ENCODE measurements at places on chromosomes 11 and 22. TPM values are rescaled to one million over a fixed set of nuclear protein-coding genes. Genes with fewer than 3 reads are reported as not detected.

DNA sequence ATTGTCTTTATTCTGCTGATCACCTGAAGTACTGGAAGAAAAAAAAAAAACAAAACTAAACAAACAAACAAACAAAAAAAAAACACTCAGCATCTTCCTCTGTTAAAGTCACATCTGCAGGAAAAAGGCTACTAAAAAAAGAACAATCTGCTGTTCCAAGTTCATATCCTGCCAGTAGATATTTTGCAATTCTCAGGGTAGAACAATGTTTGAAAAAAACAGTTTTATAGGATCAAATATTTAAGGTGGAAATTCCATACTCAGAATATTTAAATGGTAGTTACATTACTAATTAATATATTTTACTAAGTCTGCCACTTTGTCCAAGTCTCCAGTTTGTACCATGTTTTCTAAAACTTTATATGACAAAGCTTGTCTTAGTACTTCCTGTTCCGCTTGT lies 175.2 kb downstream of the SBF2 start:
- peaks cover 6% of the 10 kb centered on the region for H3K4me1 ChIP-seq
- no peak overlapping the region for H3K27ac ChIP-seq
- H3K4me3 ChIP-seq = no peak overlapping the region
- DNase-seq = no peak

ANGPTL5 gene
- total RNA-seq = not detected

ENDOD1 gene
- total RNA-seq = 20.6 TPM

OMP gene
- total RNA-seq = not detected

DNA sequence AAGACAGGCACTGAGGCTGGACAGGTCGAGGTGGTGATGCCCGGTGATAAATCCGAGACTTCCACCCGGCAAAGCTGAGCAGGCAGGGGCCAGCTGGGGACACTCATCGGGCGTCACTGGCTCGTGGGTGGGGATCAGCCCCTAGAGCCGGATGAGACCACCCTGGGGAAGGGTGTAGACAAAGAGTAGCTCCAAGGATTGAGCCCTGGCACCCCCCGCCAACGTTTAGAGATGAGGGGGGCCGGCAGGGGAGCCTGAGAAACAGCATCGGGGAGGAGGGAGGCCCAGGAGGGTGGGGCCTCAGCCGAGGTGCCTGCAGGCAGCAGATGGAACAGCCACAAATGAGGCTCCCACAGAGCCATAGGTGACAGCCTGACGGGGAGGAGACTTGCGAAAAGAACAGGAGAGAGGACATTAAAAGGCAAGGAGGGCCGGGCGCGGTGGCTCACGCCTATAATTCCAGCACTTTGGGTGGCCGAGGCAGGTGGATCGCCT lies 27.4 kb upstream of the CBX7 start:
- no peaks in the 10 kb centered on the region for H3K36me3 ChIP-seq
- H3K4me3 ChIP-seq = no peak overlapping the region
- H3K27ac ChIP-seq = no peak overlapping the region
- DNase-seq = no peak
- H3K4me1 ChIP-seq = peaks cover 20% of the 10 kb centered on the region
- H3K27me3 ChIP-seq = no peaks in the 10 kb centered on the region

OR52I1 gene
- total RNA-seq = not detected

GRCh38 chr22:43895986-43896645 lies 4.3 kb upstream of the PNPLA5 start:
- peaks cover 23% of the 10 kb centered on the region for H3K4me1 ChIP-seq
- DNase-seq = no peak
- no peak overlapping the region for H3K4me3 ChIP-seq

DNA sequence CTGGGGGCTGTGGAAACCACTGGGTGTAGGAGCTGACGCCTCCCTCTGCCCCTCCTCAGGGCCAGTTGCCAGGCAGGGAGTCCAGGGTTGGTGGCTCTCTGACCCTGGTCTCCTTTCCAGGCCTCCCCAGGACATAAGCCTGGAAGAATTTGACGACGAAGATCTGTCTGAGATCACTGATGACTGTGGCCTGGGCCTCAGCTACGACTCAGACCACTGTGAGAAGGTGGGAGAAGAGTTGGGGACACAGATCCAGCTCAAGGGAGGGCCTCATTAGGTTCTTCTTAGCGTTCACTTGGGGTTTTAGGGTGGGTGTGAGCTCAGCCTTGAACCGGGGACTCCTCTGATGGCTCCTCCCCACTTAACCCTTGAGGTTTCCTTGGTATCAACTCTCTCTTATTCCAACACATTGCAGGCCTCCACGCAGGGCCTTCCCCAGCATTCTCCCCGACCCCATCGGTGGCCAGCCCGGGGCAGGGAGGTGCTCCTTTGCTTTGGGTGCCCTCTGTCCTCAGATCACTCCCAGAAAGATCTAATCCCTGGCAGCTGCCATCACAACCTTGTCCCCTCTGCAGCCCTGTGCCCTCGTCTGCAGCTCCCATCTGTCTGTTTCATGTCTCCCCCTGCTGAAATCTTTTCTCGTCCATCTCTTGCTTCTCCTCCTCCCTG lies 1.2 kb downstream of the MAPK8IP2 start:
- H3K27me3 ChIP-seq = peaks cover 56% of the 10 kb centered on the region
- no peaks in the 10 kb centered on the region for H3K36me3 ChIP-seq
- H3K27ac ChIP-seq = no peak overlapping the region
- no peak overlapping the region for H3K4me3 ChIP-seq
- DNase-seq = no peak

PNPLA5 gene
- total RNA-seq = 0.18 TPM

DNA sequence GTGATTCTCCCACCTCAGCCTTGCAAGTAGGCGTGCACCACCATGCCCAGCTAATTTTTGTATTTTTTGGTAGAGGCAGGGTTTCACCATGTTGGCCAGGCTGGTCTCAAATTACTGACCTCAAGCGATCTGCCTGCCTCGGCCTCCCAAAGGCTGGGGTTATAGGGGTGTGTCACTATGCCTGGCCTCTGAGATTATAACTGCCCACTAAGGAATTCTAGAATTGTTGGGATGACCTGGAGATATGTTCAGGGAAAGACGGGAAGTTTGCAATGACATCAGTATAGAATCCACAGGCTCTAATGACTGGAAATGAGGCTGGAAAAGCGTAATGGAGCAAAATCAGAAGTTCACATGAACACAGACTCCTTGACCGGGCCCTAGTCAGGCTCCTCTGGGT lies 62.2 kb downstream of the CLMP start:
- H3K27ac ChIP-seq = no peak overlapping the region
- DNase-seq = no peak
- no peaks in the 10 kb centered on the region for H3K27me3 ChIP-seq
- H3K4me3 ChIP-seq = no peak overlapping the region
- peaks cover 13% of the 10 kb centered on the region for H3K4me1 ChIP-seq

POU2AF1 gene
- not detected for total RNA-seq

DNA sequence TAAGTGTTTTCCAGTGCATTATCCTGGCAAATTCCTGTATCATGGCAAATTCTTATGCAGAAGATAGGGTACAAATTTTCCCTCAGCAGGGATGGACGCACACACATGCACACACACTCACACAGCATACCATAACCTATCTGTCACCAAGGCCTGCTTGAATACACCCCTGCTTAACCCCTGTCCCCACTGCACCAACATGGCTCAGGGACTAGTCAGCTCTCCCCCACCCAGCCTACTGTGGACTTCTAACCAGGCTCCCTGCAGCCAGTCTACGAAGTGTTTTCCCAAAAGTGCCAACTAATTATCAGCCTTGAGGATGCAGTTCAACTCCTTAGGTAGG lies 63.1 kb downstream of the RAB30 start:
- no peaks in the 10 kb centered on the region for H3K36me3 ChIP-seq
- no peak overlapping the region for H3K27ac ChIP-seq
- H3K4me1 ChIP-seq = peaks cover 18% of the 10 kb centered on the region

GRCh38 chr11:70566768-70567530 lies 168.6 kb downstream of the CTTN start:
- peaks cover 7% of the 10 kb centered on the region for H3K4me1 ChIP-seq
- no peaks in the 10 kb centered on the region for H3K36me3 ChIP-seq
- H3K27ac ChIP-seq = no peak overlapping the region

DNA sequence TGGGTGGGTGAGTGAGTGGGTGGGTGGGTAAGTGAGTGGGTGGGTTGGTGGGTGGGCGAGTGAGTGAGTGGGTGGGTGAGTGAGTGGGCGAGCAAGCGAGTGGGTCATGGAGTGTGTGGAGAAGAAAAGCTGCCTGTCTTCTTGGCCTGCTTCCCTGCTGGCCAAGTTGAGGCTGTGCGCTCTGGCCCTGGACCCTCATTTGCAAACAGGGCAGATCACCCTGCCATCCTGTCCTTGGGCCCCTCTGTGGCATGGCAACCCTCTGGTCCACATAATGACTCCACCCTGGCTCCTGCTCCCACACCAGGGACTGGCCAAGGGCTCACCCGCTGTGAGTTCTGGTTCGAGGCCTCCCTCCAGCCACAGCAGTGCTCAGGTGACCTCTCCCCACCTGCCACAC lies 35.1 kb downstream of the CAPN1 start:
- no peak overlapping the region for H3K4me3 ChIP-seq
- H3K27me3 ChIP-seq = no peaks in the 10 kb centered on the region
- no peak overlapping the region for H3K27ac ChIP-seq
- H3K4me1 ChIP-seq = peaks cover 5% of the 10 kb centered on the region

PARVG gene
- not detected for total RNA-seq

CD3D gene
- total RNA-seq = not detected

- no peak overlapping the region for H3K27ac ChIP-seq
- no peaks in the 10 kb centered on the region for H3K4me1 ChIP-seq
- no peaks in the 10 kb centered on the region for H3K36me3 ChIP-seq
- no peaks in the 10 kb centered on the region for H3K27me3 ChIP-seq
These were observed 727.3 kb downstream of the LRRC4C start for GRCh38 chr11:40732132-40732531.

DNA sequence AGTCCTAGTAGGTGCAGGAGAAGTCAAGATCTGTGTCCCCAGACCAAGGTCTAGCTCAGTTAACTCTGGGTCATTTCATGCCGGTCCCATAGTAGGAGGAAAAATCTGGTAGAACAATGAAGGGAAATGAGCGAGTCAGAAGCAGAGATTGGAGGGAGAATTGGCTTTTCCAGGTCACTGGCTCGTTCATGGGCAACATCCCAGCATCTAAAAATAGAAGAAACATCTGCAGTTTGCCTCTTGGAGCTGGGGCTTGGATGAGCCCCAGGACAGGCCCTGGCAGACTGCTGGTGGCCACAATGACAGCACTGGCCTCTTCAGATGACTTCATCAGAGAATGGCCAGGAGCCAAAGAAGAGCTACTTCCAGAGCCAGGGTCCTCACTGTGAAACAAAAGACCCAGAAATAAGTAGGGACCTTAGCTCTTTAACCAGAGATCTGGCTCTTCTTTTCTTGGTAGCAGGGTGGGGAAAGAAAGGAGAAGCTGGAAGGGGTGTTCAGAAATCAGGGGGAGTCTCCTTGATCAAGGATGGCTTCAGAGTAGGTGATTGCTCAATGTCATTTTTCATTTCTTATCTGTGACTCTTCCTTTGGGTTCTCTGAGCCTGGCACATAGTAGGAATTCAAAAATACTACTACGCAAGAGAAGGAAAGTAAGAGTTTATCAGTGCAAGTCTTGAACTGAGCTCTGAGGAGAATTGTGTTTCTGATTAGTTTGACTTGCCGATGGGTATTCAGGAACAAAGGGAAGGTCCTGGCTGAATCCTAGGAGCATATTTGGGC lies 102.6 kb downstream of the TMPRSS5 start:
- no peak for DNase-seq
- H3K27me3 ChIP-seq = no peaks in the 10 kb centered on the region
- no peaks in the 10 kb centered on the region for H3K4me1 ChIP-seq
- H3K4me3 ChIP-seq = no peak overlapping the region

- no peaks in the 10 kb centered on the region for H3K36me3 ChIP-seq
- peak overlapping the region; percentile 25 for H3K27ac ChIP-seq
- DNase-seq = peak; percentile 56
- peaks cover 15% of the 10 kb centered on the region for H3K4me1 ChIP-seq
- peak overlapping the region; percentile 62 for H3K4me3 ChIP-seq
These were observed 1.2 kb downstream of the BID start for GRCh38 chr22:17772958-17773605.

GRCh38 chr11:59598961-59599360 lies 16.6 kb downstream of the OSBP start:
- H3K27ac ChIP-seq = no peak overlapping the region
- no peak overlapping the region for H3K4me3 ChIP-seq
- DNase-seq = no peak
- H3K4me1 ChIP-seq = no peaks in the 10 kb centered on the region
- H3K27me3 ChIP-seq = no peaks in the 10 kb centered on the region

GRCh38 chr11:12893787-12894672 lies 115.1 kb upstream of the RASSF10 start:
- peak; percentile 52 for DNase-seq
- peak overlapping the region; percentile 56 for H3K27ac ChIP-seq

DNA sequence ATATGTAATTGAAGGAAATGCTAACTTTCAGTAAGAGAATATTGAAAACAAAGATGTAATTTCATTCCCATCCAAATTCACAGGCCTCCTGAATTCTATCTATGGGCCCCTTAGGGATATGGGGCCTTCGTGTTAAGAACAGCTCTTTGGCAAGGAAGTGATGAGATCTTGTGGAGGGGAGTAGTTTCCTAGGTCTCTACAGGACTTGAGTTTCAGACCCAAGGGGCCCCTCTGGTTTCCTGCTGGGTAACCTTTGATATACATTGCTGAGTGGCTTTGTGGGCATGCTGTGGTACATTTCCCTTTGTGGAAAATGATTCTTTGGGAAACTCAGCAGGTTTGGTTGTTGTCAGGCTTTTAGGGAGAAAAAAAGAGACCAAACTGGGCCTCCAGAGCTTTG lies 6.2 kb downstream of the STIM1 start:
- H3K27ac ChIP-seq = no peak overlapping the region
- peaks cover 21% of the 10 kb centered on the region for H3K4me1 ChIP-seq
- H3K27me3 ChIP-seq = no peaks in the 10 kb centered on the region
- DNase-seq = no peak

DNA sequence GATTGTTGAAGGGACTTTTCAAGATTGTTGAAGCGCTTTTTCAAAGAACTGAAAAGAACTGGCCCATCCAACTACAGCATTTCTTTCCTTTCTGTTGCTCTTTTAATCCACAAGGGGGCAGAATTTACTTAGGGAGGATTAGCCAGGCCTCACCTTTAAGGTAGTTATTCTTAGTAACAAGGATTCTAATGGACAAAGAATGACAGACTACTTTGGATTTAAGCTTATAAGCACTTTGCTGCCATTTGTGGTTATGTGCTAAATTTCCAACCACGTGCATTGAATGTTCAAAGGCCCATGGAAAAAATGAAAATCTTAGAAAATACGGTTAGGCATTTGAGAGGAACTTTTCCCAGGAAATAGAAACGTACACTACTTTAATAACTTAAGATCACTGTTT lies 49.5 kb upstream of the HSPA8 start:
- H3K27ac ChIP-seq = no peak overlapping the region
- H3K27me3 ChIP-seq = no peaks in the 10 kb centered on the region
- H3K4me3 ChIP-seq = no peak overlapping the region
- peaks cover 32% of the 10 kb centered on the region for H3K36me3 ChIP-seq

- no peaks in the 10 kb centered on the region for H3K36me3 ChIP-seq
- no peak overlapping the region for H3K4me3 ChIP-seq
- DNase-seq = no peak
- no peaks in the 10 kb centered on the region for H3K4me1 ChIP-seq
These were observed 1038.5 kb downstream of the OPCML start for GRCh38 chr11:132493801-132494200.

- peaks cover 36% of the 10 kb centered on the region for H3K36me3 ChIP-seq
- peak overlapping the region; percentile 38 for H3K4me3 ChIP-seq
- H3K27me3 ChIP-seq = no peaks in the 10 kb centered on the region
- H3K27ac ChIP-seq = peak overlapping the region; percentile 88
- H3K4me1 ChIP-seq = peaks cover 17% of the 10 kb centered on the region
These were observed 10.9 kb downstream of the RELA start for GRCh38 chr11:65651589-65652510.

Data from IMR-90 (cell line).